ENCODE measurements at places on chromosomes 3 and 15.

- no peak for DNase-seq
These were observed 30.7 kb downstream of the CHST14 start for GRCh38 chr15:40501487-40501886.

- DNase-seq = no peak
These were observed 59.9 kb upstream of the LIMD1 start for GRCh38 chr3:45534632-45535031.

- no peak for DNase-seq
These were observed 15.9 kb downstream of the MYZAP start for GRCh38 chr15:57607570-57608000.

DNA sequence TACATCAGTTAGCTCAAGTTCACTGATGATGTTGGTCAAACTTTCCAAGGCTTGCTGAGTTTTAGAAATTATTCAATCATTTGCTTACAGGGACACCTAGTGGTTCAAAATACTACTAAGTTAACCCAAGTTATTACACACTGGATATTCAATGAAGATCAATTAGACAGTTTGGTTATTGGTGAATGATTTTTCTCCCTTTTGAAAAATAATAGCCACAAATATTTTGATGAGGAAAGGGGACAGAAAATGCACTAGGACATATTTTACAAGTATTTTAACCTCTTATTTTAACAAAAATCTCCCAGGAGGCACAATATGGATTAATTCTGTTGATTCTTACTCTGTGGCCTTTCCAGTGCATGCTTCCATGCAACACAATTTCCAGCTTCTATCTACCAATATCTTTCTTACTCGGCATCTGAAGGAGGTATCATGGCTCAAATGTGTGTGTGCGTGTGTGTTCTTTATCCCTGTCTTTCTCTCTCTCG is 20.1 kb upstream of the GOLGA6L2 start:
- DNase-seq = no peak

DNA sequence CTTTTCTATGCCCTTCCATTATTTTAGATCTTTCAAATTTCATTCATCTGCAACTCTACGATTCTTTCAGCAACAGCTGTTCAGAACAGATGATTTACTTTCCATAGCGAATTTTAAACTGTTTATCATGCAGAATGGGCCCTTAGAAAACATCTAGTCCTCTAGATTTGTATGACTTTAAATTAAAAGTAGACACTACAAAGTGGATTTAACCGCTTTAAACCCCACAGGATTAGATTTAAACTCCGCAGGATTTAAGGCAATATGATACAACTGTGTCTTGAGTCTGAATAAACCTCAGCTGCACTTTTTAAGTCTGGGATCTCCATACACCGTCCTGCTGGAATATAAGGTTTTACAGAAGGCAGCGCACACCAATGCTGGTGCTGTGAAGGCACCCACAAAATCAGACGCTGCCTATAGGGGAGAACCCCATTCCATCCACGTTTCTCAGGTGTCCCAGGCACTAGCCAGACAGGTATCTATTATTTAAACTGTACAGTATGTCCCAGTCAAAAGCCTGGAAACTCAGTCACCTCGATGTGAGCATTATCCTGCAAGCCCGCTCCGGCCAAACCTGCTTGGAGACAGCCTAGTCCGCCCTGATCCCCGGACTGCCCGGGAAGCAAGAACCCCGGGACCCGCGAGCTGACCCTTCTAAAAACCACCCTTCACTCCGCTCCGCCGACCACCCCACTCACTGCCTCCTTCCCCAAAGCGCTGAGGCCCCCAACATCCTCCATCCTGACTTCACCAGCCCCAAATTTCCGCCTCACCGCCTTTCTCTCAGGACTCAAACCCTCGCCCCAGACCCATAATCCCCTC is 768 bp downstream of the ANO10 start:
- no peak for DNase-seq

DNA sequence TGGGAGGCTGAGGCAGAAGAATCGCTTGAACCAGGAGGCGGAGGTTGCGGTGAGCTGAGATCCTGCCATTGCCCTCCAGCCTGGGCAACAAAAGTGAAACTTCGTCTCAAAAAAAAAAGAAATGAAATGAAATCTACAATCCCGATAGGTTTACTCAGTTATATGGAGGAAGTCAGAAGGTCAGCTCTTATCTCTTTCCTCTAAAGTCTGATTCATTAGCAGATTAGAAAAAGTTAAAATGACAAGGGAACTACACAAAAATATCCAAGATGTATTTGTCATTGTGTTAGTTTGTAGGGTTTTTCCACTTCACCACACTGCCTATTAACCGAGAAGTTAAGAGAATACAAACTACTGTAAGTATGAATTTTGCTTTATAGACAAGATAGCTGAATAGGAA is 420.6 kb downstream of the SHQ1 start:
- DNase-seq = no peak

DNA sequence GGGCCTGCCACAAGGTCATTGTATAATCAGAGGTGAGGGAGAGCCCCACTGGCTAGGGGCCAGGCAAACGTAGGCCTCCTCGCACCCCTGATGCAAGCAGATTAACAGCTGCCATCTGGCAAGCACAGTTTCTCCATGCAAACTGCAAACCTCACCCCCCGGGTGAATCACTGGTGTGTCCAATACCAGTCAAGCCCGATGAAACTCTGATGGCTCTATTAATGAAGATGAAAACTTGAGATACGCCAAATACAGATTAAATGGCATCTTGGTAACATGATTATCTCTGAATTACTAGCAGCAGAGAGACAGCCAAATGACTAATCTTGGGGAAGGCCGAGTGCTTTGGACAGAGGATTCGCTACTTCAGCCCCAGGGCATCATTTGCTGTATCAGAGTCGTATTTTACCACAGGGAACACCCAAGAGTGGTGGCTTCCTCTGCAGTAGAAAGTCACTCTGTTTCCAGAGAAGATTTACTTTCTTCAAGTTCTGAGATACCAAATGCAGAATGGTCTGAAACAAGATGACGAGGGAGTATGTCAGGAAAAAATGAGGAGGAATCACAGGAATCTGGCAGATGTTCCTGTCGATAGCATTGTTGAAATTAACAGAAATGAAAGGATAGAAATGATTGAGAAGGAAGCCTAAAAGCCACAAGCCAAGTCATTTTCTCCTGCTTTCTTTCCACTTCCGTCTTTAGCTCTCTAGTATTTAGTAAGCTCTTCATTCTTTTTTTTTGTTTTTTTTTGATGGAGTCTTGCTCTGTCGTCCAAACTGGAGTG is 96.2 kb upstream of the NR2F2 start:
- DNase-seq = no peak

- no peak for DNase-seq
These were observed 211.1 kb downstream of the GREM1 start for GRCh38 chr15:32928876-32929275.

GRCh38 chr3:13647298-13648059 is 98.6 kb downstream of the FBLN2 start:
- DNase-seq = no peak

DNA sequence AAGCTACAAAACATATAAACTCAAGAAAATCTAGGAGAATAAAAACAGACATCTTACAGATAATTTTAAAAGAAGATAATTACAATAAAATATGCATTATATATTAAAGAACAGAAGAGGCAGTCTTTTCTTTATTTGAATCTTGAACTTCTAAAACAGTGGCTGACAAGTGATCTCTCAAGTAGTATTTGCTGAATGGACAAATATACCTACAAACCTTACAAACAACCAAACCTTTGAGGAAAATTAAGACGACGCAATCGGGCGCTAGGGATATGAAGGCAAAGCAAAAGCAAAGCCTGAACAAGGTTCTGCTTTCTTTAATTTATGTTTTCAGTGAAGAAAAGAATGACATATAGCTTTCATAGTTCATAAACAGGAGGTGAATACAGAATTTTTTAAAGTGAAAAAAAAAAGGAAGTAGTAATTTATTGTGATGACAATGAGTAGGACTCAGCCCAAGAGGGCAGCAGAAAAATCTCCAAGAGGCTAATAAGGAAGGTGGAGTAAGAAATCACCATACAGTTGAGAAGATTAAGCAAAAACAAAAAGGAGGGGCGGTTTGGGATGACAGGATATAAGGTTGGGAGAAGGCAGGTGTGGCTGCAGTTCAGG is 347.8 kb downstream of the TBC1D5 start:
- DNase-seq = no peak

- no peak for DNase-seq
These were observed 110.6 kb downstream of the MAGI1 start for GRCh38 chr3:65928110-65928509.

GRCh38 chr3:184712248-184713039 is 580 bp upstream of the MAGEF1 start:
- no peak for DNase-seq

GRCh38 chr3:16898595-16899395 is 14.0 kb downstream of the PLCL2 start:
- no peak for DNase-seq

- DNase-seq = no peak
These were observed 42.6 kb downstream of the PPCDC start for GRCh38 chr15:75065851-75066509.

- no peak for DNase-seq
These were observed 922.9 kb downstream of the SI start for GRCh38 chr3:164155400-164155799.

- no peak for DNase-seq
These were observed 43.9 kb upstream of the FNDC3B start for GRCh38 chr3:171995486-171995885.

DNA sequence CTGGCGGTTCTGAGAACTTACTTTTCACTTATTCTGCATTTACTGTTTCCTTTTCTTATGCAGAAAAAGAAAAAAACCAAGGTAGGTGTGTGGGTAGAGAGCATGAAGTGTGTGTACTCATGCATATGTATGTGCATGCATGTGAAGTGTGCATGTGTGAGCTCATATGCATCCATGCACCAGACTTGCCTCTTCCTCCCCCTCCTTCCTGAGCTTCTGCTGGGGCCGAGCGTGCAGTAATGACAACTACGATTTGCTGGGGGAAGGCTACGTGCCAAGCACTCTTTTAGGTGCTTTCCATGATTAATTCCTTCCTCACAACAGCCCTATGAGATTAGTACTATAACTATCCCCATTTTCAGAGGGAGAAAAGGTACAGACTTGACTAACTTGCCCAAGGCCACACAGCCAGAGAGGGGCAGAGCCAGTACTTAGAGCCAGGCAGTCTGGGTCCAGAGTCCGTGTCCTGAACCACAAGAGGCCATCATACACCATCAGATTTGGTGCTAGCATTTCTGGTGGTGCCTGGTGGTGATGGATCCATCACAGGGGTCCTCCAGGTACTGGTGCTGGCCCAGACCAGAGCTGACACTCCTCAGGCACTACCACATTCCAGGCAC is 46.7 kb downstream of the CAPN3 start:
- DNase-seq = no peak

DNA sequence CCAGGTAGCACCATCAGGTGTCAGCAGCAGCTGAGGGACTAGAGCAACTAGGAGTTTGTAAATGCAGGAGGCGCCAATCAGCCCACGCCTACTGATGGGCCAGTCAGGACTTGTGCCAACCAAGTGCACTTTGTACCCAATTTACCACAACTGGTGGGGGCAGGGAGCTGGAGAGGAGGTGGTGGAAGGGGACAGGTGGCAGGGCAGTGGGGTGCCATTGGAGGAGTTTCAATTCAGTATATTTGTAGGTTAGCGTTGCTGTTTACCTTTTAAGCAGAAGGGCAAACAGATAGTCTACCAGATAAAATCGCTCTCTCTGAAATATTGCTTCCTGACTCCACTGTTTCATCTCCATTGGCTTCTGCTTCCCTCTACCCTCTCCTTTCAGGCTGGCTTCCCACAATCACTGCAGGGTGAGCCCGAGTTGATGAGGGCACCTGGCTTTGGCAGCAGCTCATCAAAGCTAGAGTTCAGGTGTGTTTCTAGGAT is 75.7 kb downstream of the TRIM69 start:
- no peak for DNase-seq
